ENCODE measurements at places on chromosomes 5 and 9. TPM values are rescaled to one million over a fixed set of nuclear protein-coding genes. Genes with fewer than 3 reads are reported as not detected.

- DNase-seq: no peak
These were observed 72.4 kb downstream of the TEK start for GRCh38 chr9:27181381-27181780.

DNA sequence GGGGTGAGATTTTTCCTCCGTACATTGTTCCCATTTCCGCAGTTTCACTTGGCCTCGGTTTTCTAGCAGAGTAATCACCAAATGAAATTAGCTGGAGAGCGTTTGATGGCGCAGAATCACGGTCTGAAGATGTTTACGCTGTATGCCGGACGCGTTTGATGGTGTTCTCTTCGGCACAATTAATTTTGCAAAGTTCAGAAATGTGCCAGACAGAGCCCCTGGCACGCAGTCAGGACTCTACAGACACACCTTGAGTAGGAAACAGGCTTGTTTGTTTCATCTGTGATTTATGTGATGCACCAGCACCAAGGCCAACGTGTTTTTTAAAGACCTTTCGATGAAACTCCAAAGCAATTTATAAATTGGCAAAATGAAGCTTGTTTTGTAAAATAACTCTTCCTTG lies 863 bp upstream of the LIFR start:
- no peak for DNase-seq

- DNase-seq: no peak
These were observed 307.3 kb downstream of the MLLT3 start for GRCh38 chr9:20314981-20315380.

GRCh38 chr5:178213003-178213461 lies 8.7 kb downstream of the HNRNPAB start:
- no peak for DNase-seq

- DNase-seq: no peak
These were observed 102.3 kb upstream of the ADAMTSL1 start for GRCh38 chr9:18371621-18372020.

DNA sequence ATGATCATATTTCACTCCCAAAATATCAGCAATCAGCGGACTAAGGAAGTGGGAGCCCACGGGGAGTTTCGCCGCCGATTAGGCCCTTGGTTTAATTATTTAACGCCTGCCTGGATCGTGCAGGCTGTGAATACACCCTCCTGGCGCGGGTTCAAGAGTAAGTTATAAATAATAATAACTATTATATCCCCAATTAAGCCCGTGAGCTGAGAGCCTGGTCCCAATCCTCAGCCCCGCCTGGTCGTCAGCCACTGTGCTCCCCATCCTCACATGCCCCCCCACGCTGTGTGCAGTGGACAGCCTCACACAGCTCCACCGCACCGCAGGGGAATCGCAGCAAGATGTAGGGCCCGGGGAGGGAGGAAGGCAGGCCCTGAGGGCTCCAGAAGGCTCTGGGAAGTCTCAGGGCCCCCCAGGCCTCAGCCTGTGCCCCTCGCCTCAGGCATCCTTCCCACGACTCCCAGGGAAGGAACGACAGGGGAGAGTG lies 10.8 kb upstream of the PRRX2 start:
- DNase-seq: no peak

DNA sequence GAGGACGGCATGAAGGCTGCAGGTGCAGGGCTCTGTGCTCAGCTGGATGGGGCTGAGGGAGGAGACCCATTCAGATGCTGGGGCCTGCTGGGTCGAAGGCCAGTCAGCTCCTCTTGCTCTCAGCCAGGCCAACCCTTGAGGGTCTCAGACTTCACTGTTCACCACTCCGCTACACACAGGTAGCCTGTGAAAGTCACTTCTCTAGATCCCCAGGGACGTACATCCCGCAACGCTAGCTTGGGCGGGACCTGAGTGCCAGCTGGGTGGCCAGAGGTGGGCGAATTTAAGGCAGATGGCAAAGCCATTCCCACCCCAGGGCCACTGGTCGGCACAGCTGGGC lies 42.2 kb upstream of the FCN1 start:
- DNase-seq: no peak

DNA sequence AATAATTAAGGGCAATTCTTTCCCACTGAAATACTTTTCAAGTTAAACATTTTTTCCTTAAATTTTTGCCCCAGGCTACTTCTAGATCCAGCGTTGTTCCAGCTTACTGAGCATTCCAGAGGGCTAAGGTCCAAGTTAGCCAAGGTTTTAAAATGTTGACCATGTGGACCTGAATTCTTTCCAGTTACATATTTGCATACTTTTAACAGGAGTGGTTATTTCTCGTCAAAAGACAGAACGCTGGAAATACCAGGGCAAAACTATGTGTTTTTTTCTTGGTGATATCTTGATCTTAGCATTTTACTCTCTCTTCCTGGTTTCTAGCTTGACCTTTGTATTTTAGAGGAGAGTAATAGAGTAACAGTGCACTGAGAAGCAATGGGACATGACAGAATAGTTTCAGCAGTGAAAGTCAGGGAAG lies 32.8 kb downstream of the TMC1 start:
- no peak for DNase-seq

DNA sequence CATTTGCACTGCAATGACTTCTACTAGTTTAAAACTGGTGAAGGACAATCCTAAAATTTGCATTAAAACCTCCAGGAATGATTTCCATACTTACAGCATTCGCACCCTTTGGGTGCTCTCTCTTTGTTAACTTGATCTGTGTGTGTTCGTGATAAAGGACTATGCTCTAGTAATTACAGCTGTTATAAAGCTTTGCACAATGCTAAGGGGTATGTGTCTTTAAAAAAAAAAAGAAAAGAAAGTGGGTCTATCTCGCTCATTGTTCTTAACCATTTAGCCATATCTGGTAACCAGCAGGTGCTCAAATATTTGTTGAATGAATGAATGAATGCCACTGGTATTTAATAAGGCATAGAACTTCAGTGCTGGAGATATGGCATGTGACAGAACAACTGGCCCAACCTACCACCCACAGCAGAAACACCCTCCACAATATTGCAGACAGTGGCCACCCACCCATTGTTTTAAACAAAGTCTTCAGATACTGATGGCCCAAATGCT lies 8.7 kb downstream of the TRIM36 start:
- no peak for DNase-seq

DNA sequence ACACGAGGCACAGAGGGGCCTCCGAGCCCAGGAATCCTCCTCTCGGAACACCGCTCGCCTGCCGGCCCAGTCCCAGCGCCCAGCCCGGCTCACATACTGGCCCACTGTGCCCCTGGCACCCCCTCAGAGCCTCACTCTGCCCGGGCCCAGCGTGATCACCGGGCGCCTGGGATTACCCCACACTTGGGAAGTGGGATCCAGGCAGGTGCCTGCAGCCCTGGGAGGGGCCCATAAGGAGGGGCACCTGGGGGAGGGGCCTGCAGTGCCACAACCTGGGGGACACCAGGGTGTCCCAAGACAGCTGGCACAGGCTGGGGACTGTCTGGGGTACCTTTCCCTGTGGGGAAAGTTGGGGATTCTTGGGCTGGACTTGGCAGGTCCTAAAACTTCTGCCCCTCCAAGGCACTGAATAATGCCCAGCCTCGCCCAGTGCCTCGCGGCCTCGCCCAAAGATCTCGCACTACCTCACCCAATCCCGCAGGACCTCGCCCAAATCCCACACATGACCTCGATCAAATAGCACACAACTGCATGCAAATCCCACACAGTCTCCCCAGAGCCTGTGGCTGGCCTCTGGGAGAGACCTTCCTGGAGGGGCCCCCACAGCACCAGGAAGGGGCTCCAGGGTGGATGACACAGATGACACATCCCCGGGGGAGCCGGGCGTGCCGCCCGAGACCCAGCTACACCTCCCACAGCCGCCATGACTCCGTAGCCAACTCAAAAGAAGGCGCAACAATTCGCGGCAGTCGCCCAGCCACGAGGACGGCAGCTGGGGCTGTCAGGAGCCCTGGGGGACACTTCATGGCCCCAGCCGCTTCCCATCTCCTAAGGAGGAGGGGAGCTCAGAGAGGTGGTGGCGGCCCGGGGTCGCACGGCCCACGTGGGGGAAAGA lies 13.7 kb downstream of the NOTCH1 start:
- DNase-seq: no peak

- DNase-seq: no peak
These were observed 7.9 kb downstream of the GABRP start for GRCh38 chr5:170791325-170791954.

GRCh38 chr5:148730270-148730669 lies 75.9 kb upstream of the HTR4 start:
- no peak for DNase-seq

GRCh38 chr9:3001311-3001710 lies 157.4 kb upstream of the PUM3 start:
- no peak for DNase-seq

GRCh38 chr9:134459164-134459563 lies 132.9 kb downstream of the RXRA start:
- DNase-seq: no peak

SLC36A2 gene
- not detected for total RNA-seq

EGR1 gene
- 95.1 TPM for total RNA-seq

P4HA2 gene
- 37.7 TPM for total RNA-seq

CCDC107 gene
- total RNA-seq: 108 TPM

KIAA0825 gene
- 4.2 TPM for total RNA-seq

Data from omental fat pad (tissue), 4 donors.